ENCODE measurements at places on chromosomes 7 and 10.

GRCh38 chr10:36640626-36641025 is 484.8 kb upstream of the ANKRD30A start:
- no peak for DNase-seq

- DNase-seq = no peak
Measured at GRCh38 chr10:110392121-110392520, 87.4 kb upstream of the SMNDC1 start.

GRCh38 chr10:22649390-22649841 is 65.0 kb downstream of the PIP4K2A start:
- no peak for DNase-seq

DNA sequence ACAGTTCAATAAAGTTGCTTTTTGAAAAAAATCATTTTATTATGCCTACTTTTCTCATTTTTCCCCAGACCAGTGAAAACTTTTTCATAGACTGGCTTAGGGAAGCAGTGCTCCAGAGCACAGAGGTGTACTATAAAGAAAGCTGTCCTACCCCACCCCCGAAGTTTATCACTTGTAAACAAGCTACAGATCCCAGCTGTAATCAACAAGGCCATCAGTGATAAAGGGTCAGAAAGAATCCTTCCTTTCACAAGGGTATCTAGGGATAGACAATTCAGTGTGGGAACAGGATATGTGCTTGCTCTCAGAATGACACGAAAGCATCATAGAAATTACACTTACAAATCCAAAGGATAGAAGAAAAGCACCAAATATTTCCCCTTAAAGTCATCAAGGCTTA is 4.5 kb downstream of the PRDX3 start:
- DNase-seq = no peak

GRCh38 chr10:115969591-115969990 is 303.4 kb downstream of the GFRA1 start:
- DNase-seq = no peak

GRCh38 chr7:87223666-87224065 is 4.1 kb upstream of the TMEM243 start:
- DNase-seq = peak; percentile 19

GRCh38 chr7:7439564-7439963 is 96.1 kb downstream of the COL28A1 start:
- no peak for DNase-seq

GRCh38 chr7:131292141-131292905 is 35.4 kb upstream of the MKLN1 start:
- DNase-seq = no peak

DNA sequence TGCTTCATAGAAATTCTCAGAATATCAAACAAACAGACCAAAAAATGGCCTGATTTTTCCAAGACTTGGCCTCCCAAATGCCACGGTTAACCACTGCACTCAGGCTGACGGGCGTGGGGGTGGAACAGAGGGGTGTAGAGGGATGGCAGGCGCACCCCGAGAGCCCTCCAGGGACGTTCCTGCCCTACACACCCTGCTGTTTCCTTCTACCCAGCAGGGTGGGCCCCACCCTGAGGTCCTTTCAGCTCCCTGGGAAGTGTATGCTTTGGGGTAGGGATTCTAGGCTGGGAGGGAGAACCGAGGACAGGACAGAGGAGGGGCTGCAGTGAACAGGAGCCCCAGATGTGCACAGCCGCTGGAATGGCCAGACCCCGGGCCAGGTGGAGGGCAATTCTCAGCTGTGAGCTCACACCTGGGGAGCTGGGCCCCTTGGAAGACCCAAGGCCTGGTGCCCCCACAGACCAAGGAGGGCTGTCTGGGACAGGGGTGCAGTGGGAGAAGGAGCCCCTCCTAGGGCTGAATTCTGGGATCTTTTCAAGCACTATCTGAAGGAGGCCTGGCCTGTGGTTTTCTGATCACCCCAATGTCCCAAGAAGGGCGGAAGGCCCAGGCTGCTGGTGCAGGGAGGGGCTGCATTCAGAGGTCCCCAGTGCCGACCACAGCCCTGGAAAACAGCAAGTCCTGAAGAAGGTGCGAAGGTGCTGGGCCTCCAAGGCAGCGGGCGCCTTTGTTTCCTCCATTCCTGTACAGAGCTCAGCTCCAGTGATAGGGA is 32.9 kb upstream of the INPP5A start:
- no peak for DNase-seq

- DNase-seq = peak; percentile 40
Measured at GRCh38 chr7:8436965-8437364, 3.6 kb downstream of the NXPH1 start.

DNA sequence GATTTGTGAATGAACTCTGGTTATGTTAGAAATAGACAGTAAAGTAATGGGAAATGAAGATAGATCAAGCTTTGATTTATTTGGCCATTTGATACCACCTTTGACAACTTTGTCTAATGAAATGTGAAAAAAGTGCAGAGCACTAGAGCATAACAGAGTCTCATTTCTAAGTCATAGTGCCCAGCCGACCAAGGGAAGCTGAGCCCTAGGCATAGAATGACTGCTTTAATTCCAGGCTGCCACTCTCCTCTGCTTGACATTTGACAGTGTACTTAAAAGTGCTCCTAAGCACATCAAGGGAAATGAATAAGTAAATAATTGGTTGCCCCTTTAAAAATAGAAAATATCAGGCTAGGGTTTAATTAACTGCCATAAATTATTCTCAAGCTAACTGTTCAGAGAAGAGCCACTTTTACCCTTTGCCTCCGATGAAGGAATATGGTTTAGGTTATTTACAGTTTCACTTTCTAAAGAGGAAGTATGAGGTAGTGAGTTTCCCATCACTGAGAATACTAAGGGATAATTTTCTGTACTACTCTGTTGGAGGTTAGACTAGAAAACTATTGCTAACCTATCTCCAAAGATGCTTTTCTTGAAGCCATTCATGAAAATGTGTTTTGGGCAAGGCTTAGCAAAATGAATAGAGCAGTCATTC is 591.6 kb downstream of the REEP3 start:
- DNase-seq = no peak

DNA sequence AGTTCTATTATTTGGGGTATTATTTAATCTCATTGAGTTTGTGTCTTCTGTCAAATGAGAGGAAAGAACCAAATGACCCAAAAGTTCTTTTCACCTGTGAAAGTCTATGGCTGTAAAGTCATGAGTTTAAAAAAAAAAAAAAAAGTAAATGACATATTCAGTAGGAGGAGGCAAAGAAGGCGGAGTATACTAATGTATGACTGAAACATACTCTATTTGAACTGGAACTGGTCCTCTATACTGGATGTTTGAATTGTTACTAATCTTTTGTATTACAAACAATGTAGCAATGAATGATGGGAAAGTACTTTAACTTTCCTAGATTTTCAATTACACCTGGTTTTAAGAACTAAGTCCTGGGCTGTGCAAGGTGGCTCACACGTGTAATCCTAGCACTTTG is 24.9 kb upstream of the GSAP start:
- no peak for DNase-seq

DNA sequence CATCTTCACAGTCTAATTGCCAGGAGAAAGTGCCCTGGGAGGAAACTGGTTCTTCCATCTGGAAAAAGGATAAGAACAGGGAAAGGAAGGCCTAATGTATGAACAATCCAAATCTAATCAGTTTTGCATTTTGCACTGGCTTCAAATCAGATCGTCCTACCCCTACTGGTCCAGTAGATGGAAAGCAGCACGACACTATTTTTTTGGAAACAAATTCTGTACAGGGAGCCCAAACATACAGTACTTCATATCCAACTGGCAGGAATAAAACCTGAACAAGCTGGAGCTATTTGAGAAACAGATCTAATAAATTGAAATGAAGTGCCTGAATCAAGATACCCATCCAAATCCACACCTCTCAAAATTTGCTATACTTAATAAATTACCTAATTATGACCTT is 36.5 kb downstream of the ETV1 start:
- no peak for DNase-seq

DNA sequence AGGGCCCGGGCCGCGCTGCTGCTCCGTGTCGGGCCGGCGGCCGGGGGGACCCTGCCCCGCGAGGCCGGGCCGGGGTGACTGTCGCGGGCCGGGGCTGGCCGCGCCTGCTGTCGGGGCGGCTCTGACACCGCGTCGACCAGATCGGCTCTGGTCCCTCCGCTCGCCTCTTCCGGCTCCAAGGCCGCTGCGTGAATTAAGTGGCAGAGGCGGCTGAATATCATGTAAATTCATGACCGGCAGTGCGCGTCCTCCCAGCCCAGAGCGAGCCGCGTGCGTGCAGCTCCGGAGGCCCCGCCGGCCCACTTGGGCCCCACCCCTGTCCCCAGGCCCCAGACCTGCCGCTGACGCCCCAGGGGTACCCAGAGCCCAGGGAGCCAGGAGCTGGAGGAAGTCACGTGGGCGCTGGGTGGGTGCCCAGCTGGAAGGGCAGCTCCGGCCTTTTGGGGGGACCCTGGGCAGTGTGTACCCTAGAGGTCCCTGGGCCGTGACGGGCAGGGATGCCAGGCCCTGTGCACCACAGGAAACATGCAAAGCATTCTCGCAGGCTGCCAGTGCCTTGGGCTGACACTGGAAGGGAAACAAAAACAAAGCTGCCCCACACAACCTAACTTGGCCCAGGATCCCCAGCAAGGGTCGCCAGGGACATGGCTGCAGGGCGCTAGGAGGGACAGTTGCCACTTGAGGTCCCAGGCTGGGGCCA is 584.0 kb upstream of the MKI67 start:
- no peak for DNase-seq

GRCh38 chr10:132366006-132366405 is 31.0 kb upstream of the PWWP2B start:
- DNase-seq = no peak
